ENCODE measurements at places on chromosomes 6 and 20. TPM values are rescaled to one million over a fixed set of nuclear protein-coding genes. Genes with fewer than 3 reads are reported as not detected.
A peak's percentile ranks its signal among the peaks of the same experiment; 100 is the strongest.

CRYBG1 gene
- total RNA-seq, result 3.9 TPM

GRCh38 chr6:4999586-4999985 is 4.3 kb downstream of the RPP40 start:
- DNase-seq, result no peak

DNA sequence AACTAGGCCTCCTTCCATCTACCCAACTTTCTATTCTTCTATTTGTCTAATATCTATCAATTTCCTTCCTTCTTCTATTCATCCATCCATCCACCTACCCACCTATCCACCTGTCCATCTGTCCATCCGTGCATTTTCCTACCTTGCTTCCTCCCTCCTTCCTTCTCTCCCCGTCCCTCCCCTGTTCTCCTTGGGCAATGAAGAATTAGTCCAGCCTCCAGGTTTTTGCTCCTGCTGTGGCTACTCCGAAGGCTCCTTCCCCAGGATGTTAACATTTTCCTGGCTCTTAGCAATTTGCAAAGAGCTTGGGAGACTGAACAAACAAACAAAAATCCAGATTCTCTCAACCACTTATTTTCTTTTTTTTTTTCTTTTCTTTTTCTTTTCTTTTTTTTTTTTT is 81.6 kb downstream of the KCNB1 start:
- DNase-seq, result no peak

- DNase-seq, result no peak
Measured at GRCh38 chr6:131572686-131573415, at the start of gene ARG1. Gene ARG1, plus strand, starts transcription at chr6:131573226. Its CDS starts 57 bp downstream, at chr6:131573283.

- no peak for DNase-seq
Measured at GRCh38 chr20:462199-462991, at the start of gene TBC1D20. Gene TBC1D20, minus strand, starts transcription at chr20:462533. Its CDS starts 128 bp downstream, at chr20:462405.

RSPO4 gene
- total RNA-seq, result 0.06 TPM

GRCh38 chr20:63560856-63561609 is 7.1 kb downstream of the FNDC11 start:
- no peak for DNase-seq

GRCh38 chr6:158836625-158837311 is 17.6 kb upstream of the EZR start:
- no peak for DNase-seq

- DNase-seq, result no peak
Measured at GRCh38 chr6:17897681-17898080, 89.8 kb downstream of the KIF13A start.

GRCh38 chr6:5135788-5136376 is 50.7 kb downstream of the PPP1R3G start:
- DNase-seq, result no peak

DNA sequence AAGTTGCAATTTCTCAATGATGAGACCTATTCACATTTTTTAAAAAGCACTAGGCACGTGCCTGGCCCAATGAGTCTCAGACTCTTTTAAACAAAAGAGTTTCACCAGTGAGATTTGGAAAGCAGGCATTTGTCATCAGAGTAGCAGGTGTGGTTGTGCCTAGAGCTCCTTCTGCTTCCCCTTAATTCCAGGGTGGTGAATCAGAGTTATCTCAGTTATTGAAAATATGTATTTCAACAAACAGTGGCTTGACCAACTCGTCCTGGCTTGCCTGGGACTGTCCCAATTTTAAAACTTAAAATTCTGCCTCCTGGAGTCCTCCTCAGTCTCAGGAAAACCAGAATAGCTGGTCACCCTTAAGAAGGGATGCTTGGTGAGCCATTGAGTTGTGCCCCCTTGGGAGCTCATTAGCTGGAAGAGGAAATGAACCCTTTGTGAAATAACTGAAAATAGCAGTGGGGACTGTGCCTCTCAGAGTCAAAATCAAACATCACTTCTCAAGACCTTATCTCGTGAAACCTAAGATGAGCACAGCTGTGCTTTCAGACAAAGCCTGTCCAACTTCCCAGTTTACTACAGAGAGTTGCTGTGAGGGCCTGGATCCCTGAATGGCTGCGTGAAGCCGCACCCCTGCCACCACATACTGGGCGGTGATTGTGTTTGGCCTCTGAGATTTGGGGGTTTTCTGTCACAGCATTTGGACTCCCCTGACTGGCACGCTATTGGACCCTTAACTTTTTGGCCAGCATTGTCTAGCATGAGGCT is 116.3 kb downstream of the ANKRD60 start:
- peak; percentile 89 for DNase-seq

DNA sequence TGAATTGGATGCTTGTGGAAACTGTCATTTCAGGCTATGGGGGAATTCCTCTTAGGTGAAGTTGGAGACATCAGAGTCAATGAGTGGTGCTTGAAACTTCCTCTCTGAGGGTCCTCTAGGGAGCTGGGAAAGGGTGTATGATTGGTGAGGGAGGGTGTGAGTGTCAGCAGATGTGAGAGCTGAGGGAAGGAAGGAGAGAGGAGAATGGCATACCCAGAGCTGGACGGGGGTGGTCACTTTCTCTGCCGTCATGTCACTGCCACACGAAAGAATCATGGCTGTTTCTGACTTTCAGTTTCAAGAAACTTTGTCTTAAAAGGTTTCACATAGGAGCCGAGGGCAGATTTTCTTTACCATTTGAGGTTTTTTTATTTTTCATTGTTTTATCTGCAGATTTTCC is 50.3 kb downstream of the DEK start:
- DNase-seq, result peak; percentile 72

DNA sequence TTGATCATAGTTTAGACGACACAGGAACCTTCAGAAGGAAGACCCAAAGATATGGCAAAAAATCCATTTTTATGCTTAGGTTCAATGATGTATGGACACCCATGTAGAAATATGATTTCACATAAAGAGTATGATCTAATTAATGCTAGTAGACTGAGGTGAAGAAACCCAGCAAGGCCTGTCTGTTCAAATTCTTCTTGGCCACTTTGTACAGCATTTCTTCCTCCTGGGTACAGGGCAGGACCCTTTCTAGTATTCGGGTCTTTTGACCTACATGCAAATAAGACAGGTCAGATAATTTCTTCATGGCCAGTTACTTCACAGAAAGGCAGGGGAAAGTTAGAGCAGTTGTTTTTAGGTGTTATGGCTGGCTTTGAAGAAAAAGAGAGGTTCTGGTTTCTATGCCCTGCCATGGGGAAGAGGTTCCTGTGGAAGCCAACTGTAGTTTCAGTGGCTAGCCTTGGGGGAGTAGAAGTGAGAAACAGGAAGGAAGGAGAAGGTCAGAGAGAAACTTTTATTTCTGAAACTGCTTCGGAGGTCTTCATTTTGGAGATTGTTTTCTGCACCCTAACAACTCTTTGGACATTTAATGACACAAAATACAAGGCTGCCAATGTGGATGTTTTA is 208.3 kb downstream of the PTPRK start:
- DNase-seq, result no peak

- DNase-seq, result no peak
Measured at GRCh38 chr6:101294676-101295075, 98.8 kb upstream of the GRIK2 start.

DNA sequence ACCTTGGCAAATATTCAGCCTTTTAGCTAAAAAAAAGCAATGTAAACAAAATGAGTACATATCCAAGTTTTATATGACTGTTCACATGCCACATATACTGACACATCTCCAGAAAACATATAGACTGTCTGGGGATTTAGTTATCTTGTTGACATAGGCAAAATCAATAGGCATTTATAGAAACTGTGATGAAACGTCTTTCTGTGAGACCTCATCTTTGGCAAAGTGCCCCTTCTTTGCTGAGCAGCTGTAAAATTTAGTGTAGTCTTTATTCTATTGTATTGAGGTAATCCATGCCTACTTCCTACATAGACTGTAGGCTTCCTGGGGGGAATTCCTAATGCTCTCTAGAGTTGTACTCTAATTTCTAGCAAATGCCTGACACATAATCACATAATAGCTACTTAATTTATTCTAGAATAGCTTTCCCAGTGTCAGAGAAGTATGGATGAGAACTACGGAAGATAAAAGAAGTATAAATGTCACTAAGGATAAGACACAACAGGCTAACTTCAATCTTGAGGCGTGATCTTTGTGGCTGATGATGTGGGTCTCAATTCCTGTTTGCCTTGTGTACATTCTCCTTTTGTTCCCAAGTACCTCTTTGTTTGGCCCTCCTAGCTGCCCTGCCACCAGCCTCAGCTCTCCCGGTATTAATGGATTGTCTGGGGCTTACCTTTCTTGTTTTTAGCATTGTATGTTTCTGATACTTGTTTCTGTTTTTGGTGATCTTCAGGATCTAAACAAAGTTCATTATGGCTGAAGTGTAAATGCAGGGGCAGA is 30.6 kb downstream of the PTCHD4 start:
- DNase-seq, result no peak

ATP9A gene
- total RNA-seq, result 46.4 TPM
